ENCODE measurements at places on chromosomes 12 and 14. TPM values are rescaled to one million over a fixed set of nuclear protein-coding genes. Genes with fewer than 3 reads are reported as not detected.

Gene PROX2
- total RNA-seq: not detected

Gene STYK1
- total RNA-seq: not detected

Gene SIRT4
- total RNA-seq: 2.4 TPM

Gene ISM2
- total RNA-seq: not detected

Gene TAPBPL
- 19.8 TPM for total RNA-seq

Gene GSG1
- total RNA-seq: not detected

Gene LTB4R
- total RNA-seq: 5.0 TPM

Gene LRTM2
- not detected for total RNA-seq

Gene ANKRD13A
- 33.6 TPM for total RNA-seq

Gene WNT1
- 0.60 TPM for total RNA-seq

Gene DEPDC4
- not detected for total RNA-seq

Gene PPFIA2
- total RNA-seq: 0.69 TPM

Gene NCAPD2
- 14.3 TPM for total RNA-seq

Gene CPNE8
- 42.8 TPM for total RNA-seq

Gene SMIM41
- not detected for total RNA-seq

Gene CLMN
- total RNA-seq: 30.6 TPM

Gene KCNJ8
- total RNA-seq: 20.4 TPM

Gene GLTP
- total RNA-seq: 38.9 TPM

Gene C1QL4
- 0.65 TPM for total RNA-seq

Gene SLC17A8
- not detected for total RNA-seq

Gene ANKRD52
- total RNA-seq: 15.4 TPM

Gene SLCO1C1
- total RNA-seq: 1.3 TPM

Gene ADAMTS20
- not detected for total RNA-seq

Gene BMP4
- total RNA-seq: 33.4 TPM

Gene KRT72
- 0.31 TPM for total RNA-seq

Gene SRGAP1
- 11.3 TPM for total RNA-seq

Gene ZDHHC22
- total RNA-seq: not detected

Gene CIPC
- total RNA-seq: 41.1 TPM

Gene ABHD4
- total RNA-seq: 18.7 TPM

Gene CHURC1
- total RNA-seq: 88.6 TPM

Gene ATN1
- total RNA-seq: 50.9 TPM

Gene TAS2R14
- 1.9 TPM for total RNA-seq

Gene RIPK3
- total RNA-seq: 9.0 TPM

Gene ZNF605
- total RNA-seq: 17.0 TPM

Gene SLC38A4
- total RNA-seq: 0.46 TPM

Gene GALNT16
- 6.7 TPM for total RNA-seq

Gene FBXW8
- total RNA-seq: 10.9 TPM

Gene MYH6
- not detected for total RNA-seq

Gene CLEC14A
- 32.5 TPM for total RNA-seq

Gene CAPZA3
- not detected for total RNA-seq

Gene FAM186B
- not detected for total RNA-seq

Gene MYF5
- not detected for total RNA-seq

Gene PLEKHG7
- total RNA-seq: 0.12 TPM

Gene GPR137C
- total RNA-seq: 0.25 TPM

Gene KCNC2
- total RNA-seq: not detected

Data from omental fat pad (tissue), 4 donors.